ENCODE measurements at places on chromosomes 3 and 15. TPM values are rescaled to one million over a fixed set of nuclear protein-coding genes. Genes with fewer than 3 reads are reported as not detected.

GRCh38 chr3:101533603-101533968, 20.6 kb upstream of the SENP7 start:
- H3K27ac ChIP-seq = no peak overlapping the region
- peaks cover 3% of the 10 kb centered on the region for H3K27me3 ChIP-seq
- peaks cover 25% of the 10 kb centered on the region for H3K4me1 ChIP-seq
- peaks cover 9% of the 10 kb centered on the region for H3K36me3 ChIP-seq
- DNase-seq = no peak
- H3K4me3 ChIP-seq = no peak overlapping the region

GRCh38 chr3:171192176-171192854, 165.8 kb upstream of the SLC2A2 start:
- peaks cover 26% of the 10 kb centered on the region for H3K36me3 ChIP-seq
- peaks cover 5% of the 10 kb centered on the region for H3K4me1 ChIP-seq
- no peak overlapping the region for H3K27ac ChIP-seq
- no peaks in the 10 kb centered on the region for H3K27me3 ChIP-seq
- H3K4me3 ChIP-seq = no peak overlapping the region

The CNTN3 gene
- not detected for total RNA-seq

DNA sequence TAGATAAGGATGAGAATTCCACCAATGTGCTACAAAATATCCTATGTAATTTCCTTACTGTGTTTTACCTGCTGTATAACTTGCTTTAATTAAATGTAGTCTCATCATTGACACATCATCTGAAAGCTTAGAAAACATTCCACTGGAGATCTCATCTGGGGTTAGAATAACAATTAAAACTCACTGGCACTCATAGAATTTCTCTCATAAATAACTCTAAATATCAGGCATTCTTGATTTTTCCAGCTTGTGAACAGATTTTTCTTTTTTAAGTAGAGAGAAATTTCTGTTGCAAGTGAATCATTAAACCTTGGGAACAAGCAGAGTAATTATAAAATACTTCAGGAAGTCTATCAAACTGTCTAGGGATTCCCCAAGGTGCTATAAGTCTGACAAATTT, 843.8 kb downstream of the NAALADL2 start:
- no peak overlapping the region for H3K4me3 ChIP-seq
- no peak for DNase-seq
- no peaks in the 10 kb centered on the region for H3K36me3 ChIP-seq

DNA sequence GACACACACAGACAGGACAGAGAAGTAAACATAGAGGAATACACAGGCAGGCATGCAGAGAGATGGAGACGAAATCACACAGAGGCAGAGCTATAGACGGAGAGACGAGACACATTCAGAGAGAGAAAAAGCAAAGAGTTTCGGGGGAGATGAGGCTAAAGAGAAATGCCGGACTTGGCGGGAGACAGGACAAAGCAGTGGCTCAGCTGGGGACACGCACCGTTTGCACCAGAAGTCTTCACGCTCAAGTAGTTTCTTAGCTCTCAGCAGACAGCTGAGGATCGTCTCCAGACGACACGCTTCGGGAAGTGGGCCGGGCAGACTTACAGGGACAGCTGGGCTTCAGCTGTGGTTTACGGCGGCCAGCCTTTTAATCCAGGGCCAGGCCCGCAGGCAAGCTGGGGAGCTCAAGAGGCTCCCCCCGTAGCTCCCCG, 56.2 kb upstream of the DLG1 start:
- no peak for DNase-seq
- H3K4me1 ChIP-seq = no peaks in the 10 kb centered on the region
- H3K27ac ChIP-seq = no peak overlapping the region
- peaks cover 3% of the 10 kb centered on the region for H3K27me3 ChIP-seq

DNA sequence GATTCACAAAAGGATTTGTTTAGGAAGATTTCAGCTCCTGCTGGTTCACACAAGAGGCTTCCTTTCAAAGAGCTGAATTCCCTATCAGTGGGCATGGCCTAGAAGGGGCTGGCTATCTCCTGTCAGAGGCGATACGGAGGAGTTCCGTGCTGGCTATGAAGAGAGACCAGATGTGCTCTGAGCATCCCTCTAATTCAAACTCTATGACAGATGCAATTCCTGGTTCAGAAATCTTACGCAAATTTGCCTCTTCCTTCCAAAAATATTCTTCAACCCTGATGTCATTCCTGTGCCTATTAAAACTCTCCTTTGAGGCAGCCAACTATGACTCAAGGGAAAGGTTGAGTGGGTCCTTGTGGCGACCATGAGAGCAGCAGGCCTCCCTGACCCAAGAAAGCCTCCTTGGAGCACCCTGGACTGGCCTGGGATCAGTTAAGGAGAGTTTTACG, 139.3 kb upstream of the HES1 start:
- DNase-seq = no peak
- H3K4me3 ChIP-seq = no peak overlapping the region

DNA sequence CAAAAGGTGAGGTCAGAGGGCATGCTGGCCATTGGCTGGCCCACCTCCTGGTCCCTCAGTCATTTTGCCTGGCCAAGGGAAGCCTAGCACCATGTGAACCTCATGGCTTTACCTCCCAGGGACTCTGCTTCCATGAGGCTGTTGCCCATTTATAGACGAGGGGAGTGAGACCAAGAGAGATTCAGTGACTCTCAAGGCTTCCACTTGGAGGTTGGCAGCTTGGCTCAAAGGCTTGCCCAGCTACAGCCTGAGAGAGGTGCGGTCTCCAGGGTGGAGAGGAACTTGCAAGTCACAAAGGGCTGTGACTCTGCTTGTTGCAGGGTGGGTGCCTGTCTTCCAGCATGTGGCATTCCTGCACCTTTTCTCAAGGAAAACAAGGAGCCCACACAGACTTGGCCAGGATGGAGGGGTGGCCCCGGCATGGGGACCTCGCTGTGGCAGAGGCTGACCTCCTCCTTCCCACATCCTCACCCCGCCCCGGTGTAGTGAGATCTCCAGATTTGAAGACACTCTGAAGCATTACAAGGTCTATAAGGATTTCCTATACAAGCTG, 24.5 kb downstream of the CFAP100 start:
- no peak for DNase-seq
- peaks cover 10% of the 10 kb centered on the region for H3K27me3 ChIP-seq
- no peak overlapping the region for H3K4me3 ChIP-seq
- H3K36me3 ChIP-seq = no peaks in the 10 kb centered on the region

DNA sequence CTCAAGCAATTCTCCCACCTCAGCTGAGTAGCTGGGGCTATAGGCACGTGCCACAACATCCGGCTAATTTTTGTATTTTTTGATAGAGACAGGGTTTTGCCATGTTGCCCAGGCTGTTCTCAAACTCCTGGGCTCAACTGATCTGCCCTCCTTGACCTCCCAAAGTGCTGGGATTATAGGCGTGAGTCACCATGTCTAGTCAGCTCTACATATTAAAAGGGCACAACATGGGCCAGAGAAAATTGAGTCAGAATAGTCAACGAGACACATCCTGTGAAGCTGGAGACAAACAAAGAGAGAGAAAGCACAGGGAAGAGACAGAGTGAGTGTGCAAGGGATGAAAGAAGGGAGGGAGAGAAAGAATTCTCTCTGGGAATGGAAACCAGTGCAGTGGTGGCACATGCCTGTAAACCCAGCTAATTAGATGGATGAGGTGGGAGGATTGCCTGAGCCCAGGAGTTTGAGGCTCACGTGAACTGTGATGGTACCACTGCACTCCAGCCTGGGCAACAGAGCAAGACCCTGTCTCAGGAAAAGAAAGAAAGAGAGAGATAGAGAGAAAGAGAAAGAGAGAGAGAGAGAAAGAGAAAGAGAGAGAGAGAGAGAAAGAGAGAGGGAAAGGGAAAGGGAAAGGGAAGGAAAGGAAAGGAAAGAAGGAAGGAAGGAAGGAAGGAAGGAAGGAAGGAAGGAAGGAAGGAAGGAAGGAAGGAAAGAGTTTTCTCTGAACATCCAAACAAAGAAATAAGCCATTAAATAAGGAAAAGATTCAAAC, 107.2 kb upstream of the SLC25A36 start:
- no peak for DNase-seq
- H3K27me3 ChIP-seq = peaks cover 17% of the 10 kb centered on the region
- no peaks in the 10 kb centered on the region for H3K36me3 ChIP-seq

DNA sequence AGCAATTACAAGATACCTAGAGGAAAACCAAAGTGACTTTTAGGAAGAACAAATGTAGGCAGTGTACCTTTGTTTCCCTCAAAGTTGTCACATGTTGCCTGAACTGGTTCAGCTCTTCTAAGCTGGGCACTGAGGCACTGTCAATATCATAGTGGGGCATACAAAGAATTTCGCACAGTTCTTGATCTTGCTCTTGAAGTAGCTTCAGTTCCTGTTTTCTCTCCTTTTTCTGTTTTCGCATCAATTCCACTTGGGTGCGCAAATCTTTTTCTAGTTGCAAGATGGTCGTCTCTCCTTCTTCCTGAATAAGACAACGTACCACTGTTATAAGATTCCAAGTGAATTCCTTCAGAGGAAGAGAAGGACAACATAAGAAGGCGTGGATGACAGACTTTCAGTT, 12.7 kb downstream of the PRC1 start:
- no peak for DNase-seq
- H3K4me1 ChIP-seq = peaks cover 27% of the 10 kb centered on the region
- H3K36me3 ChIP-seq = peaks cover 57% of the 10 kb centered on the region

The B2M gene
- total RNA-seq = 8,493 TPM

DNA sequence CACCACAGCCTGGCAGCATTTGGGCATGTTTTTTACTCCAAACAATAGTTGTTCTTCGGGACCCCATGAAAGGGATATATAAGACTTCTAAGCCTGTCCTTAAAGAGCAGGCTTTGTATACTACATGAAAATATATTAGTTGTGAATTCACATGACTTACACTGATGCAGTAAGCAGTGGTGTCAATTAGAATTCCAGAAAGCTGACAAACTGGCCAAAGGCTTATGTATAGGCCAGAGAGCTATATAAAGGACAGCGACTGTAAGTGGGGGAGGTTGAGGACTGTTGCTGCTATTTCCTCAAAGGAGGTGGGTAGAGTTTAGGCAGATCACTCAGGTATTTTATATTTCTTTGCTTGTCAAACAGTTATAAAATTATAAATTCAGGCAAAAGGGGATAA, 24.8 kb downstream of the KPNA4 start:
- peaks cover 11% of the 10 kb centered on the region for H3K4me1 ChIP-seq
- DNase-seq = no peak
- H3K27ac ChIP-seq = no peak overlapping the region
- H3K27me3 ChIP-seq = no peaks in the 10 kb centered on the region
- H3K4me3 ChIP-seq = no peak overlapping the region

The AADACL2 gene
- not detected for total RNA-seq

DNA sequence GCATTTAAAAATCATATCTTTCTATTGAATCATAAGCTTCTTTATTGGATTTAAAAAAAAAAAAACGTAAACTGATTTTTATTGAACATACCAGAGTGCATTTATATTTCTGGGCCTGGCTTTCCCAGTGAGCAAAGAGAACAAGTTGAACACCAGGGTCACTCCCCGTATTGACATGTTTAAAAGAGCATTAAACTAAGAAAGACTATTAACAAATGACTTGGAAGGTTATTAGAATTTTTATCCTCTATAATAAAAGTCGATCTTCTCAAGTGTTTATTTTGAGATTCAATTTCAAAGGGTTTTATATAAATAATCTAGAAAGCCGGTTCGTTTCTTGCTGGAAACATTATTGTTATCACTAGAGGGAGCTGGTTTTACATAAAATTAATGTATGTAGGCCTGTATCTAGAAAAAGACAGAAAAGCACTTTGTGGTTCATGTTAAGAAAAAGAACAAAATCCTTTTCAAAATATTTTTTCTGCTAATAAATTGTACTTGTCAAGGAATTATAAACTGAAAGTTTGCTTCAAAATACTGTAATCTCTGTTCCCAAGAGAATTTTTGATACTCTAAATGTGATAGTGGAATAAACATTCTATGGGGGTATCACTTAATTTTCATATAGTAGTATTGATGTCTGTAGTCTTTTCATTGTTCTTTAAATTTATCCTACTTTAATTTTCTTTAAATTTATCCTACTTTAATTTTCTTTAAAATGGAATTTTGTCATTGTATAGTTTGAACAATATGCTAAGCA, 321.8 kb upstream of the MME start:
- H3K4me1 ChIP-seq = no peaks in the 10 kb centered on the region
- no peak overlapping the region for H3K4me3 ChIP-seq
- DNase-seq = no peak
- no peaks in the 10 kb centered on the region for H3K27me3 ChIP-seq
- no peaks in the 10 kb centered on the region for H3K36me3 ChIP-seq
- H3K27ac ChIP-seq = no peak overlapping the region

- H3K27ac ChIP-seq = no peak overlapping the region
- no peak overlapping the region for H3K4me3 ChIP-seq
- H3K27me3 ChIP-seq = peaks cover 6% of the 10 kb centered on the region
- no peak for DNase-seq
- no peaks in the 10 kb centered on the region for H3K4me1 ChIP-seq
These were observed 20.3 kb upstream of the SLC6A1 start for GRCh38 chr3:10972072-10972782.

DNA sequence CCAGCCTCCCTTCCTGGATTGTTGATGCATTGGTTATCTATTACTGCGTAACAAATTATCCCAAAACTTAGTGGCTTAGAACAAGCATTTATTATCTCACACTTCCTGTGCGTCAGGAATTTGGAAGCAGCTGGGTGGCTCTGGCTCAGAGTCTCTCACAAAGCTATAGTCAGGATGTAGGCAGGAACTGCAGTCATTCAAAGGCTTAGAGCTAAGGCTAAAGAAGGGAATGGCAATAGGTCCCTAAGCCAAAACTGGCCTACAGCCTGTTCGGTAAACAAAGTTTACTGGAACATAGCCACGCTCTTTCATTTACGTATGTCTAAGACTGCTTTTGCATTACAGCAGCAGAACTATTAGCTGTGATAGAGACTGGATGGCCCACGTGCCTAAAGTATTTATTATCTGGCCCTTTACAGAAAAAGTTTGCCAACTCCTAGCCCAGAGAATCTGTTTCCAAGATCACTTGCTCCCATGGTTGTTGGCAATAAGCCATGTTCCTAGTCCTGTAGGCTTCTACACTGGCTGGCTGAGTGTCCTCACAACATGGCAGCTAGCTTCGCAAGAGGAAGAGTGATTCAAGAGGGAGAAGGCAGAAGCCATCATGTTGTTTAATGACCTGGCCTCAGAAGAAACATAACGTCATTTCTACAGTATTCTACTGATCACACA, 132.4 kb downstream of the SNRK start:
- no peak overlapping the region for H3K27ac ChIP-seq
- H3K36me3 ChIP-seq = peaks cover 4% of the 10 kb centered on the region
- no peaks in the 10 kb centered on the region for H3K27me3 ChIP-seq
- H3K4me1 ChIP-seq = no peaks in the 10 kb centered on the region
- H3K4me3 ChIP-seq = no peak overlapping the region

DNA sequence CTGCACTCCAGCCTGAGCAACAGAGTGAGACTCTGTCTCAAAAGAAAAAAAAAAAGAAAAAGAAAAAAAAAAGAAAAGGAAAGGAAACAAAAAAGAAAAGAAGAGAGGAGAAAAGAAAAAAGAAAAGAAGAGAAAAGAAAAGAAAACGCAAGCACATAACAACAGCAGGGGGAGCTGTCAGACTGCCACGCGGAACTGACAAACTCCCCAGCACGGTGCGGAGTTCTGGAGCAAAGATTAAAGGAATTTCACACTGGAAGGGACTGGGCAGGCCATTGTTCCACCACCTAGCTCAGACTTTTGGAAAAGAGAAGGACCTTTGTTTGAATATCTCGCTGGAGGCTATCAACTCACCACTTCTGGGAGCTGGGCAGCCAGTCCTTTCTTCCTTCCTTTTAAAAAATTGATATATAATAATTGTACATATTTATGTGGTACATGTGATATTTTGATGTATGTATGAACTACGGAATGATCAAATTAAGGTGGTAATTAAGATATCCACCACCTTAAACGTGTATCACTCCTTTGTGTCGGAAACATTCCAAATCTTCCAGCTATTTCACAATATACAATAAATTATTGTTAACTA, 40.5 kb downstream of the DPPA2 start:
- H3K36me3 ChIP-seq = no peaks in the 10 kb centered on the region
- H3K4me1 ChIP-seq = no peaks in the 10 kb centered on the region
- DNase-seq = no peak
- peaks cover 2% of the 10 kb centered on the region for H3K27me3 ChIP-seq
- H3K27ac ChIP-seq = no peak overlapping the region
- no peak overlapping the region for H3K4me3 ChIP-seq

Data from activated naive CD8-positive, alpha-beta T cell treated with anti-CD3 and anti-CD28 coated beads, Interleukin-2, amount 10 ng/mL, durations not matched to agents 7 days and 5 days (primary cell).